Bronchial smooth muscle cell (primary cell): ENCODE measurements at places on chromosomes 5 and 9. TPM values are rescaled to one million over a fixed set of nuclear protein-coding genes. Genes with fewer than 3 reads are reported as not detected.

SLC36A2 gene
- total RNA-seq = not detected in 2 replicates

GLRA1 gene
- not detected in 2 replicates for total RNA-seq

FOXD4 gene
- total RNA-seq = 0.09 and 0.16 TPM in 2 replicates

MEIKIN gene
- not detected in 2 replicates for total RNA-seq

PRRX2 gene
- total RNA-seq = 21.5 and 44.3 TPM in 2 replicates

EFNA5 gene
- 0.77 and 5.2 TPM in 2 replicates for total RNA-seq

DNLZ gene
- total RNA-seq = 14.5 and 15.6 TPM in 2 replicates

NKD2 gene
- 0.16 and 4.0 TPM in 2 replicates for total RNA-seq

NANS gene
- 62.1 and 81.3 TPM in 2 replicates for total RNA-seq

POU5F2 gene
- 0.43 and 0.63 TPM in 2 replicates for total RNA-seq

DCTN4 gene
- total RNA-seq = 37.5 and 40.2 TPM in 2 replicates

SLC4A9 gene
- not detected in 2 replicates for total RNA-seq

PCDHB13 gene
- 0.32 and 0.94 TPM in 2 replicates for total RNA-seq

MTAP gene
- 15.8 and 19.0 TPM in 2 replicates for total RNA-seq

MIER3 gene
- total RNA-seq = 9.6 and 11.4 TPM in 2 replicates

SECISBP2 gene
- 21.8 and 22.3 TPM in 2 replicates for total RNA-seq
